ENCODE measurements at places on chromosomes 3 and 15.

GRCh38 chr3:115615001-115615814, 8.1 kb upstream of the GAP43 start:
- peak; percentile 33 for DNase-seq

- DNase-seq, result no peak
These were observed 159.8 kb upstream of the TSC22D2 start for GRCh38 chr3:150248116-150248887.

DNA sequence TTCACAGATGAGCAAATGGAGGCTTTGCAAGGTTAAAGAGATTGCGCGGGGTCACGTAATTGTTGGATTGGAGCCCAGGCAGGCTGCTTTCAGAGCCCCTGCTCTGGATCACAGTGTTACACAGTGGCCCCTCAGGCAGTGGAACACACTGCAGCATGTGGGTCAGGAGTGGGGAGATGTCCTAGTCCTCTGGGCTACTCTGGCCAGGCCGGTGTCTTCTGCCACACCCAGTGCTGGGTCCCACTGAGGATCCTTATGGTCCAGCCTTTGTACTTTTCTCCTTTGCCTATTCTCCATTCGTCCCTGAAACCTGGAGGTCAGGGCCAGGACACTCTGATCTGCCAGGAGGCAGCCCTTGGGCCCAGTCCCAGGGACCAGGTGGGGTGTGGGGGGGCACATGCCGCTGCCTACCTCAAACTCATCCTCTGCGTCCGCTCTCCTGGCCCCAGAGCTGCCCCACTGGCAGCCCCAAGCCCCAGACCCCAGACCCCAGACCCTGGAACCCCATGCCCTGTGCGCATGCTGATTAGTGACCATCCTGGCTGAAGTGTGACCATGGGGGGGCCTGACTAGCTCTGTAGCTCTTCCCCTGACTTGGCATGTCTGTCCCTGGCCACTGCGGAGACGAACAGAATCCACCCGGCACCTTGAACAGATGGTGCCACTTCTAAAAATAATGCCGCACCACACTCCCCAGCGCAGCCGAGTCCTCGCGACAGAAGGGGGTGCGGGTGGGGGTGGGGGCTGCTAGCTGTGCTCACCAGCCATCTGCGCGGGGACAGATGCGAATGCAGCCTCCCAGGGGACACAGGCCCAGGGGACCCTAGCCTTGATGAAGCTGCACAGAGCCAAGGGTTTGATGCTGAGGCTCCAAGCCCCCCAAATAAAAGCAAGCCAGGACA, 41.6 kb downstream of the ATP2B2 start:
- no peak for DNase-seq

- peak; percentile 5 for DNase-seq
These were observed 122.6 kb upstream of the CCNL1 start for GRCh38 chr3:157282261-157283191.

DNA sequence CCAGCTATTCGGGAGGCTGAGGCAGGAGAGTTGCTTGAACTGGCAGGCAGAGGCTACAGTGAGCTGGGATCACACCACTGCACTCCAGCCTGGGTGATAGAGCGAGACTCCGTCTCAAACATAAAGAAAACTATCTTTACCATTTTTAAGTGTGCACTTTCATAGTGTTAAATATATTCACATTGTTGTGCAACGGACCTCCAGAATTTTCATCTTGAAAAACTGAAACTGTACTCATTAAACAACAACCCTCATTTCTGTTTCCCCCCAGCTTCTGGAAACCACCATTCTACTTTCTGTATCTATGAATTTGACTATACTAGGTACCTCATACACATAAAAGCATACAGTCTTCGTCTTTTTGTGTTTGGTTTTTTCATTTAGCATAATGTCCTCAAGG, 375.1 kb downstream of the SHQ1 start:
- no peak for DNase-seq

GRCh38 chr3:50673931-50674330, 796 bp upstream of the DOCK3 start:
- DNase-seq, result no peak

DNA sequence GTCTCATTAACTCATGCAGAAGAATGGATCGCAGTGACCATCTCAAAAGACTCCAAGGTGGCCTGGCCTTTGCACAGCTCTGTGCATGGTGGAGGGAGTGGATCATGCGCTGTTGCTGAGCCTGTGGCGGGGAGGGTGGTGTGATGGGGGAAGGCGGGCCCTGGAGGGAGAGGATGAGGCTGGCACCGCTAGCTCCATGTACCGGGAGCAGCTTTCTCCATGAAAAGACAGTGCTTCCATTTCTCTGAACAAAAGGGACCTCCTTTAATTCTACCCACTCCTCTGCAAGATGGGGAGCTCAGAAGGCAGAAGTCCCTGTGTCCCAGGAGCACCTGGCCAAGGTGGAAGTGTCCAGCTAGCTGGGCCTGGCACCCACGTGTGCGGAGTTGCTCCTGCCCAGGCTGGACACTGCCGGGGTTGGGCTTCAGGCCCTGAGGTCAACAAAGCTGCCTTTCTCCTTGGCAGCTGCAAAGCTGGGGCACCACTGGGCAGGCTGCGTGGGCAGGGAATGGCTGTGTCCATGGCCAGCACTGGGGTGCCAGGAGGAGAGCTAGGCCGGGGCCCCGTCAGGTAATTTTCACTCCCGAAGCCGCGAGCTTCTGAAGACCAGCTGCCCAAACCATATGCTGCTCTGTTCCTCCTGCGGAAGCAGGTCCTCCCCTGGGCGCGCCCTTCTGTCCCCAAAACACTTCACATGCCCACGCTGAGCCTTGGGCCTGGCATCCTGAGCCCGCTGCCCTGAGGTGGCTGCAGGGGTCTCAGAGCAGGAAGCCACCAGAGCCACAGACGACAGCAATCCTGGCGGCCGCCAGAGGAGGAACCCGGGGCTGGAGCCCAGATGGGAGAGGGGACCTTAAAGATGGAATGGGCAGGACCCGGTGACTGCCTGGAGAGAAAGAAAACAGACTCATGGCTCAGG, 6.4 kb downstream of the MAP6D1 start:
- DNase-seq, result no peak

- no peak for DNase-seq
These were observed 218.3 kb upstream of the SOX2 start for GRCh38 chr3:181493423-181493822.

DNA sequence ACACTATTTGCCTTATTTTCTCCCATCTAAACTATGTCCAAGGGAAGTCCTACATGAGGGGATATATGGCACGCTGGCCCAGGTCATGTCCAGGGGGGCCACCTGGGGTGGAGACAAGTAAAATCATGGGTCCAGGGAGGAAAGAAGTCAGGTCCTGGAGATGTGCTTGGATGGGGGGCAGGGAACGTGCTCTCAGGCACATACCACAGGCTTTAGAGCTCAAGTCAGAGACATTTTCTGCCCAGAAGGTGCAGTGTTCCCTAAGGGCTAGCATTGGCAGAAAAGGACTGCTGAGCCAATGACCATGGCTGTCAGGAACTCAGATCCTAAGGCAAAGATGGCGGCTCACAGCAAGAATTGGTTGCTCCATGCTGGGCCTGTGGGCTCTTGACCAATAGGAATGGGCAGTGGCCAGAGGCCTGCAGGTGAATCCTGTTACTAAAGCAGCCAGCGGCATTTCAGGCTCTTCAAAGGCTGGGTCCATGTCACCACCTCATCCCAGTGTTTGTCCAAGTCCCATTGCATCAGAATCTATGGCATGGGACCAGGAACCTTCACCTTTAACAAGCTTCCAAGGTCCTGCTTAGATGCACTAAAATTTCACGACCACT, 175.0 kb downstream of the RPLP1 start:
- no peak for DNase-seq

DNA sequence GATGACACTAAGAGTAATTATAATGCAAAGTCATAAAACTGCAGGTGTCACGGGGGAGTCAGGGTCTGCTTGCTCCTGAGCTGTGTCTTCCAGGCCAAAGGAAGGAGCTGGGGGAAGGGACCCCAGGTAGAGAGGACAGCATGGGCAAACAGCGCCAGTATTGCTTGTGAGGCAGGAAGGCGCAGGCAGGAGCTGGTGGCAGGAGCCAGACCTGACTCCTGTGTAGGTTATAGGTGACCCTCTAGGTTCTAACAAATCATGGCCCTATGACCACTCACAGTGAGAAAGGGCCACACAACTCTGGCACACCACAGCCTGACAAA, 1.9 kb downstream of the CISH start:
- DNase-seq, result no peak

DNA sequence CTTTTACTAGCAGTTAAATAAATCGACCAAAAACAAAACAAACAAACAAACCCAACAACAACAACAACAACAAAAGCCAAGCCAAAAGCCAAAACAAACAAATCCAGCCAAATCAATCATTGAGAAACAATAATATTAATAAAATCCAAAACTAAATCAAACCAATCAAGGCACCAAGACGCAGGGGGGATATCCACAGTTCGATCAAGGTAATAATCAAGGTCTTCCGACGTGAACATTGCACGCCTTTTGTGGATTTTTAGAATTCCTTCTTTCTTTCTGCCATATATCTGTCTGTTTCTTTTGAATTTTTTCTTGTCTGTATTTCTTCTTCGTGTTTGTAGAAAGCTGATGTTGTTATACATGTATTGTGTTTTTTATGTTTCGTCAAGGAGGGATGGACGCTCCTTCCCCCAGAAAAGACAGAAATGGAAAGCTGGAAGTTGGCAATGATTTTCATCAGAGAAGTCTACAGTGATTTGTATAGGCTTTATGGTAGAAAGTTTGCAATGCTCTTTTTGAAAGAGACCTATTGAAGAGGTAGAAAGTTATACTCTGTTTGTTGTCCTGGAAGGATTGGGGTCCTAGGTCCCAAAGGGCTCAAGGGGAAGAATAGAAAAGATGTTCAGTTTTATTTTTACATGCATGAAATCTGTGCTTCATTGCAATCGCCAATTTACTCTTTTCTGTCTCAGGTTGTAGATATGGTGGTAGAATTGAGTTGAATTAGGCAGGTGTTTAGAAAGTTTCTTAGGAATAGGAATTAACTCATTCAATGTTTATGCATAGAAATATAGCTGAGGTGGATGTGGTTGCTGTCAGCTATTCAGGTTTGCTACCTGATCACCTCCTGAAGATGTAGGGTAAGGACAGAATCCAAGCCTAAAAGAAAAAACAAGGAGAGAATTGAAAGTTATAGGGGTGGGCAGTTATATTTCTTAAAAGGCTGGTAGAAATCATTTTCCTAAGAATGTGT, 1.2 kb downstream of the ARPP21 start:
- no peak for DNase-seq
